ENCODE measurements at places on chromosomes 16 and 17.

DNA sequence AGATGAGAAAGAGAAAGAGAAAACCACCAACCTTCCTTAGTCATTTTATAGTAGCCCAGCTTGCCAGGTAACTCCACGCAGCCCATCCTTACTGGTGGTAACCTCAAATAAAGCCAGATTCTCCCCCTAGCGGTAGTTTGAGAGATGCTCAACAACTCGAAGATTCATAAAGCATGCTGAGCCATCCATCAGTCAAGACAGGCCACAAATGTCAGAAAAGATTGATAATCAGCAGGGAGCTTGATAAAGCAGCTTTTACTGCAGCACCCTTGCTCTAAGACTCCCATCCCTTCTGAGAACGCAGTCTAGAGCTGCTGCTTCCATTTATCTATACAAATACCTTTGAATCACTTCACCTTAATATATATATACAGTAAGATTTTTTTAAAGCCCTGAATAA, 451.5 kb upstream of the HSBP1 start:
- peak; percentile 12 for DNase-seq

DNA sequence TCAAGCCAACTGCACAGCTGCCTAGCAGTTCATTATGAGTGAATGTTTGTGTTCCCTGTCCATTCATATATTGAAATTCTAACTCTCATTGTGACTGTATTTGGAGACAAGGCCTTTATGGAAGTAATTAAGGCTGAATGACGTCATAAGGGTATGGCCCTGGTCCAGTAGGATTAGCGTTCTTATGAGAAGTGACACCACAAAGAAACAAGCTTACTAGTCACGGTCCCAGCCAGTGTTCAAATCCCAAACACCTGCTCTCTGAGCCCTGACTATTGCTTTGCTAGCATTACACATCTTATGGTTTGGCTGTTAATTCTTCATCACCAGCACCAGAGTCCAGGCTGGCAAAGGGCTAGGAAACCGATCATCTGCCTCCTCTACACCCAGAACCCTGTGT, 2.2 kb downstream of the ZNF668 start:
- peak; percentile 10 for DNase-seq

- no peak for DNase-seq
These were observed 276.1 kb downstream of the SNX29 start for GRCh38 chr16:12252616-12253015.

DNA sequence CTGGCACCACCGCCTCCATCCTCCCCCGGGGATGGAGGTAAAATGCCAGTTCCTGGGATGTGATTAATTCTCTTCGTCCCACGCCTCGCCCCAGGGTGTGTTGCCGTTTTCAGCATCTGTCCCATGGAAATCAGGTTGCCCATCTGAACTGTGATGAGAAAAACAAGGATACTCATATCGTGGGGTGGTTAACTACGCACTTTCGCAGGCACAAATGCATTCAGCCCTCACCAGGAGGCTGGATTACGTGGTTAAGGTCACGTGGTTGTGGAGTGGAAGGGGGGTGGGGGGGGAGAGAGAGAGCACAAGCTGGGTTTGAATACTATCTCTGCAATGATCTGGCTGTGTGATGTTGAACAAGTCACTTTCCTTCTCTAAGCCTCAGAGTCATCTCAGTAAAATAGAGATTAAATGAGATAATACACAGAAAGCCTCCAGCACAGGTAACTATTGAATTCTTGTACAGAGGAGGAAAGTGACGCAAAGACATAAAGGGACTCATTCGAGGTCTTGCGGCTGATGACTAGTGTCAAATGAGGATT, 74.7 kb downstream of the BMERB1 start:
- DNase-seq, result no peak

GRCh38 chr16:63512910-63513309, 1476.7 kb upstream of the CDH8 start:
- no peak for DNase-seq

- DNase-seq, result no peak
These were observed 1.6 kb downstream of the CHD9 start for GRCh38 chr16:53056392-53056881.

GRCh38 chr16:1645914-1646525, 32.1 kb upstream of the JPT2 start:
- no peak for DNase-seq

- DNase-seq, result no peak
These were observed 55.8 kb downstream of the PECAM1 start for GRCh38 chr17:64334851-64335250.

DNA sequence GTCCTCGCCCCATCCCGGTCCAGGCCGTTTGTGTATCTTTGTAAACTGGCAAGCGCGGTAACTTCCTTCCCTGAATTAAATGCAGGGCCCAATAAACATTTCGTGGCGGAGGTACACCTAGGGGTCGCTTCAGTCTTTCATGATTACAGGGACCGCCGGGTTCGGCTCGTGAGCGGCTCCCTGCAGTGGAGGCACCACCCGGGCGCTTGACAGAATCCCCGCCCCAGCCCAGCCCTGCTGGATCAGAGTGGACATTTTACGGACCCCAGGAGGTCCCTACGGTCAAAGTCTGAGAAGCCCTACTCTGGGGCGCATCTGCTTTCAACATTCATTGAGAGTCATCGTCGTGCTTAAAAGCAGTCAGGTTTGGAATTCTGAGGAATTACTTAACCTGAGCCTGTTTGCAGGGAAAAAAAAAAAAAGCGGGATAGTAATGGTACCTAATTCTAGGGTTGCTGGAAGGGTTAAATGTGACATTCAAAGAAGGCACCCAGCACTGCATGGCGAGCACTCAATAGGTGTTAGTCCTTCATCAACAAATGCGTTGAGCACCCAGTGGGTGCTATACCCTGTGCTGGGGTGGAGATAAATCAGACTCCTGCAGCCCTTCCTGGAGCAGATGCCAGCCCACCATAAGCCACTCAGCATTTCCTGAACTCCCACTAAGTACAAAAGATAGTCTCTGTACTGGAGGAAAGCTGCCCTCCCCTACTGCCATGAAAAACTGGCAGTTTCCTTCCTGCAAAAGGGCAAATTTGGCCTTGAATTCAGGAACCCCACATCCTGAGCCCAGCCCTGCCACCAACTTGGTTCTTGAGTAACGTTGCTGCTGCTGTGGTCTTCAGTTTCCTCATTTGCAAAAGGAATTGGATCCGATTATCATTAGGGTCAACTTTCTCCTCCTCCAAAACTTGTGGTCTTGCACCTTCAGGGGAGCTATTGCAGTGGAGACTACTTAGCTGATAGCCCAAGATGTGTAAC, 658 bp upstream of the DUSP3 start:
- DNase-seq, result no peak

DNA sequence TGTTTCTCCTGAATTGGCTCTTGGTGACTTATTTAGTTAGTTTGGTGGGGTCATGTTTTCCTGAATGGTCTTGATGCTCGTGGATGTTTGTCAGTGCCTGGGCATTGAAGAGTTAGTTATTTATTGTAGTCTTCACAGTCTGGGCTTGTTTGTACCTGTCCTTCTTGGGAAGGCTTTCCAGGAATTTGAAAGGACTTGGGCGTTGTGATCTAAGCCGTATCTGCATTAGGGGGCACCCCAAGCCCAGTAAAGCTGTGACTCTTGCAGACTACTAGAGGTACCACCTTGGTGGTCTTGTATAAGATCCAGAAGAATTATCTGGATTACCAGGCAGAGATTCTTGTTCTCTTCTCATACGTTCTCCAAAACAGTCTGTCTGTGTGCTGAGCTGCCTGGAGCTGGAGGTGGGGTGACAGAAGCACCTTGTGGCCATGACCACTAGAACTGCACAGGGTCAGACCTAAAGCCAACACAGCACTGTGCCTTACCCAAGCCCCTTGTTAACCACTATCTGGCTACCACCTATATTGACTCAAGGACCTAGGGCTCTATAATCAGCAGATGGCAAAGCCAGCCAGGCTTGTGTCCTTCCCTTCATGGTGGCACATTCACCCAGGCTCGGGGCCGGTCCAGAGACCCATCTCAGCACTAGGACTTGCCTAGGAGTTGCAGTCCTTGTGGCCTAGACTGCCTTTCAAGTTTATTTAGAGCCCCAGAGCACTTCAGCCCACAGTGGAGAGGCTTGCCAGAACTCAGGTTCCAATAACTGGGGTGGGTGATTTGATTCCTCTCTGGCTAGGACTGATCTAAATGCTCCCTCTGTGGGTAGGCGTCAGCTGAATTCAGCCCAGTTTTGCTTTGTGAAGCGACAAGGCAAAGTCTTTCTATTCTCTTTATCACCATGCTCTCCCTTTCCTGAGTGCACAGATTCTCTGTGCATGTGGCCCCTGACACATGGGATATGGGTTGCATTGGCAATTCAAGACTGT, 11.0 kb downstream of the RNF135 start:
- DNase-seq, result no peak

GRCh38 chr17:77814091-77814772, 144.3 kb upstream of the TNRC6C start:
- no peak for DNase-seq

- no peak for DNase-seq
These were observed 3.3 kb downstream of the TAOK1 start for GRCh38 chr17:29393436-29393835.

DNA sequence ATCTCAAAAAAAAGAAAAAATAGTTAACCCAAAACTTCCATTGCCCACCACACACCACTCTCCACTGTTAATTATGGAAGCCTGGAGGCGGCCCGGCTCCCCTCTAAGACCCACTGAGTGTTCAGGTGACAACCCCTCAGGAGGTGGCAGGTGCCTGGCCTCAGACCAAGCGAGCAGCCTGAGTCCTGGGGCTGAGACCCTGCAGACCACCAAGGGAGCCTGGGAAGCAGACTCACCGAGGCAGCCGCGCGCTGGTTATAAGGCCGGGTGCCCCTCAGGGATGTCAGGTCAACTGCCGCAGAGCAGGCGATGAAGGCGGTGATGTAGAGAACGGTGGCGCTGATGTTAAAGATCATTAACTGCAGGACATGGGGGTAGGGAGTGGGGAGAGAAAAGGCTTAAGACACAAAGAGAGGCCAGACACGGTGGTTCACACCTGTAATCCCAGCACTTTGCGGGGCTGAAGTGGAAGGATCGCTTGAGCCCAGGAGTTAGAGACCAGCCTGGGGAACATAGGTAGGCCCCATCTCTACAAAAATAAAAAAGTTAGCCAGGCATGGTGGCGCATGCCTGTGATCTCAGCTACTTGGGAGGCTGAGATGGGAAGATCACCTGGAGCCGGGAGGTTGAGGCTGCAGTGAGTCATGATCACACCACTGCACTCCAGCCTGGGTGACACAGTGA, 13.3 kb downstream of the ARL2BP start:
- no peak for DNase-seq

GRCh38 chr17:19533718-19534561, at the start of gene SLC47A1:
TSS of gene SLC47A1 (plus strand) at chr17:19533854. CDS start at chr17:19533940, 86 bp downstream.
- no peak for DNase-seq

DNA sequence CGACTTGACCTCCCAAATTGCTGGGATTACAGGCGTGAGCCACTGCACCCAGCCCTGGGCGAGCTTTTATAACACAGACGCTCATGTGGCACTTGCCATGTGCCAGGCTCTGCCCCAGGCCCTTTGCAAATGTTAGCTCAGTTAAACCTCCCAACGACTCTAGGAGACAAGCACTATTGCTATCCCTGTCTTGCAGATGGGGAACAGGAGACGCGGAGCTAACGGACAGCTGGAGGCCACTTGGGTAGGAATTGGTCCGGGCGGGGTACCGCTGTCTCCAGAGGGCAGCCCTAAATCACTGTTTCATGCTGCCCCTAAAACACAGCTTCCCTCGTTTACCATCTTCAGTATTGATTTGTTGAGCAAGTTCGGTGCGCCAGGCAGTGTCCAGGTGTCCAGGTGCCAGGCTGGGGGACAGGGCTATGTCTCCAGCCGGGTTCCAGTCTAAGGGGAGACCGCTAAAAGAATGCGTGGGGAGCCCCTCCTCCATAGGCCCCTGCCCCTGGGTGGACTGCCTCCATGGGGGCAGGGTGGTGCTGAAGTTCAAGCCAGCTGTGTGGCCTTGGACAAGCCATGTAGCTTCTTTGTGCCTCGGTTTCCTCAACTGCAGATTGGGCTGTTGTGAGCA, 23.7 kb downstream of the TMEM235 start:
- no peak for DNase-seq

GRCh38 chr17:78242024-78242742, 10.8 kb downstream of the TMEM235 start:
- no peak for DNase-seq

GRCh38 chr16:3578121-3578520, 918 bp upstream of the NLRC3 start:
- no peak for DNase-seq

DNA sequence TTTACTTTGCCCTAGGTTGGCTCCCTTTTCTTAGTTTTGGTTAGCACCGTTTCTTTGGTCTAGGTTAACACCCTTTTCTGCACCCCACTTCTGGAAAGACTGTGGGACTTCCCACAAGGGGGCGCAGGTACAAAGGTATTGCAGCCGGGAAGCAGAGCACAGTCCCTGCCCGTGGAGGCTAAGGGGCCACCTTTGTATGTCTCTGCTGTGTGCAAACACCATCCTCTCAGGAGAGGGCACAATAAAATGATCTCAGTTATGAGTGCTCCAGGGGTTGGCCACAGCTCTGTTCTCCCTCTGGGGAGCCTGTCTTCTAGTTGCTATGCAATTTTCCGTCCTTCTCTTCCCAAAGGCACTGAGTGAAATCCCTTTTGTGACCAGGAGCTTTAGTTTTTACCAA, 28.4 kb upstream of the TMC5 start:
- no peak for DNase-seq

GRCh38 chr16:57601801-57602478, 26.5 kb upstream of the ADGRG1 start:
- DNase-seq, result peak; percentile 86

DNA sequence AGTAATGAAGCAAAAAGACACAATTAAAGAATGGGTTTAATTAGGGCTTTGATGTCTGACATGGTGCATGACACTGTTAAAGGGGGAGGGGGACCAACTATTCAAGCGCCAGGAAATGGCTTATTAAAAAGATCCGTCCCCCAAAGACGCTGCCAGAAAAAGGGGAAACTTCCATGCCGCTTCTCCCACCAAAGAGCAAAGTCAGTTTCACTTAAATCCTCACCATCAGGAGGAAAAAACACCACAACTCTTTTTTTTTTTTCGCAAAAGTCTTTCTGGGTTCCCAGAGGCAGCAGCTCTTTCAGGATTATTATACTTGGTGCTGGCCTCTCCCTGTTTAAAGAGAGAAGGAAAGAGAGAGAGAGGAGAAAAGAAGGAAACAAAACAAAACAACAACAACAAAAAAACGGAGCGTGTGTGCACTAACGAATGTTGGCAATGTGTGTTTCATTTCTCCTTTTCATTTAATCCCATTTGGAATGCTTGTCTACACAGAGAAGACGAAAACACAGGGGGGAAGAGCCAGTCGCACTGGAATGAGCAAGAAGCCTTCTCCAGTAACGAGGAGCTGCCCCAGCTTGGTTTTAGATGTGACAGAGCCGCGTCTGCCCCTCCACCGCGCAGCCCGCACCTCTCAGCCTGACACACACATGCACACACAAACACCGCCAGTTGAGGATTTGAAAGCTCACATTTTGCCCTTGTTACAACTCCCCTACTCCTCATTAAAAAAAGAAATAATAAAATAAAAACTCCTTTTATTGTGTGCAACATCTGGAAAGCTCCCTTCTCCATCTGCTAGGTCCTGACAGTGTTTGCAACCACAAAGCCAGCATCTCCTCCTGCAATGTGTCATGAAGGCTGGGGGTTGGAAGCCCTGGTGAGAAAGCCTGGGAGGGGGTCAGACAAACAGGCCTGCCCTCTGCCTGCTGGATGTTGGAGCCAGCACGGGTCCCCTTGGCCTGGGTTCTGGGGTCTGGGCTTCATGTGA, 32.7 kb upstream of the AXIN2 start:
- DNase-seq, result no peak
